ENCODE measurements at places on chromosomes 2 and 18. TPM values are rescaled to one million over a fixed set of nuclear protein-coding genes. Genes with fewer than 3 reads are reported as not detected.

Gene PROC
- total RNA-seq = 3.2 TPM

Gene UGT1A4
- not detected for total RNA-seq

Gene GPBAR1
- total RNA-seq = 0.15 TPM

Gene HOXD4
- total RNA-seq = 0.47 TPM

Gene DSC1
- not detected for total RNA-seq

Gene SGO2
- total RNA-seq = 11.9 TPM

Gene TOGARAM2
- total RNA-seq = 0.08 TPM

Gene SGPP2
- 0.16 TPM for total RNA-seq

Gene DIPK1C
- total RNA-seq = not detected

Gene SNORC
- total RNA-seq = 9.3 TPM

Gene PTH2R
- total RNA-seq = not detected

Gene CD8B2
- not detected for total RNA-seq

Gene CCDC74B
- 7.4 TPM for total RNA-seq

Gene IMPA2
- total RNA-seq = 57.2 TPM

Gene SCN7A
- total RNA-seq = not detected

Gene ARHGEF33
- 0.11 TPM for total RNA-seq

Gene LBX2
- 4.0 TPM for total RNA-seq

Gene TFCP2L1
- total RNA-seq = 0.74 TPM

Gene CPO
- total RNA-seq = not detected

Gene ITGA4
- 1.9 TPM for total RNA-seq

Gene ANKRD36
- total RNA-seq = 5.3 TPM

Gene COL4A3
- 0.65 TPM for total RNA-seq

Gene ANKRD30B
- total RNA-seq = not detected

Gene UGT1A3
- 0.13 TPM for total RNA-seq

Gene HOXD12
- total RNA-seq = not detected

Gene RAPH1
- total RNA-seq = 5.3 TPM

Gene C2orf15
- 0.40 TPM for total RNA-seq

Gene CXCR1
- not detected for total RNA-seq

Gene SRD5A2
- not detected for total RNA-seq

Gene TRIB2
- 0.41 TPM for total RNA-seq

Gene MEP1B
- 0.27 TPM for total RNA-seq

Gene MYOM1
- 0.16 TPM for total RNA-seq

Gene TCF23
- total RNA-seq = not detected

Gene GBX2
- total RNA-seq = 3.7 TPM

Gene RFX8
- not detected for total RNA-seq

Gene TLX2
- total RNA-seq = 0.14 TPM

Gene SULT6B1
- not detected for total RNA-seq

Gene ANKRD30BL
- total RNA-seq = not detected

Gene GREB1
- 2.8 TPM for total RNA-seq

Gene CAB39
- 56.4 TPM for total RNA-seq

Gene COL6A3
- 0.10 TPM for total RNA-seq

Gene ABCB11
- not detected for total RNA-seq

Gene LCT
- 0.05 TPM for total RNA-seq

Gene SLC5A7
- total RNA-seq = not detected

Gene FEV
- not detected for total RNA-seq

Gene DDX18
- total RNA-seq = 82.2 TPM

Gene ASPRV1
- 0.37 TPM for total RNA-seq

Gene CDCA7
- 44.7 TPM for total RNA-seq

Gene IL1R2
- total RNA-seq = 0.73 TPM

Gene EPB41L3
- total RNA-seq = 0.82 TPM

Gene TANC1
- 7.3 TPM for total RNA-seq

Gene CREB1
- 21.0 TPM for total RNA-seq
